Esophagus mucosa (tissue), 1 donor: ENCODE measurements at places on chromosomes 5 and 9.

DNA sequence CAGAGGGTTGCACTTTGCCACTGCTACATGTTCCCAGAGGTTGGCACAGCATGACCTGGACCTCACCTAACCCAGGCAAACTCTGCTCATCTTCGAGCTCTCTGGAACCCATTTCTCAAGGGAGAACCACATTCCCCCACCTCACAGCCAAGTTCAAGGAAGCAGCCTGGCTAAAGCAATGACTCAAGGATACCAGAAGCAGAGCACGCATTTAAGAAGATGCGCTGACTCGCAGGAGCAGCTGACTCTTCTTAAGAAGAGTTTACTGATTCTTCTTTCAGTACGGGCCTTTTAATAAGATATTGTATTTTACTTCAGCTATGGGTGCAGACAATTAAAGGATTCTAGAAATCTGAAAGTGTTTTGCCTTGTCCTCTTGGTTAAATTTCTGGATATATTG lies 4.1 kb upstream of the SEMA5A start:
- ATAC-seq = no peak

- ATAC-seq = no peak
Measured at GRCh38 chr9:122070728-122071515, 22.2 kb downstream of the TTLL11 start.

GRCh38 chr5:179212870-179213269 lies 132.4 kb downstream of the ADAMTS2 start:
- no peak for ATAC-seq

DNA sequence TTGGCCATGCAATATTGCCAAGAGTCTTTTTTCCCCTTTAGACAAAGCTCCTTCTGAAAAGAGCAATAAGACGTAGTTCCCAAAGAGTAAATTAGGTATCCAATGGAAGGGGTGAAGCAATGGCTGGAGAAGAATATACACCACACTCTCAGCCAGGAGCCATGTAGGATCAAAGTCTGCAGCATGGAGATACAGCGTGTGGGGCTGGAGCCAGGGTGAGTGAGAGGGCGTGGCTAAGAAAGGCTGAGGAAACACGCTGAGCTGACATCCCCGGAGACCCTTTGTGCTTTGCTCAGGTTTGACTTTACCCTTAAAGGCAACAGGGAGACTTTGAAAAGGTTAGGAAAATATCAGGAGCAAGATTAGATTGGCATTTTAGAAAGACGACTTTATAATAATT lies 87.1 kb upstream of the ELL2 start:
- ATAC-seq = no peak

GRCh38 chr5:6825678-6826244 lies 112.5 kb downstream of the TENT4A start:
- ATAC-seq = no peak

- no peak for ATAC-seq
Measured at GRCh38 chr5:136516637-136517036, 151.3 kb upstream of the TRPC7 start.

DNA sequence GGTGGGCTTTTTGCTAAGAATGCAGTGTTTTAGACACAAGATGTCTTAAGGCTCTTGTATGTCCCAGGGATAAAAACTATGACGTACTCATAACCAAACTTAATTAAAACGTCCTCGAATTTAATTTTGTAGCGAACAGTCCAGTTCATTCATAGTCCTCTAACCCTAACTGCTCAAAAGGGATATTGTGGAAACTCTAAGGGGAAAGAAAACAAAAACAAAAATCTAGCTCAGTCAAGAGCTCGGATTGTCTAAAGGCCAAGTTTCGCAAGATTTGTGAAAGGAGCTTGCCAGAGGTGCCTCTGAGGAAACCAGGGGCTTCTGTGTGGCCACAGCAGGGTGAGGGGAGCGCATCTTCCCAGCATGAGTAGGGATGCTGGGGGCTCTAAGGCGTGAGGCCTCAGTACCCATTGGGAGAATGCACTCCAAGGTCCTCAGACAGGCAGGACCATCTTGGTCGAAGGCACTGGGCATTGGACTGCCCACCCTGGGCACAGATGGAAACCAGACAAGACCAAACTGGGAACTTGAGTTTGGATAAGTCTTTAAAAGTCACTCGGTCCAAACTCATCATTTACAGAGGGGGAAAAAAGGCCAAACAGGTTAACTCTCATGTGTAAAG lies 71.8 kb downstream of the PRRT1B start:
- no peak for ATAC-seq

DNA sequence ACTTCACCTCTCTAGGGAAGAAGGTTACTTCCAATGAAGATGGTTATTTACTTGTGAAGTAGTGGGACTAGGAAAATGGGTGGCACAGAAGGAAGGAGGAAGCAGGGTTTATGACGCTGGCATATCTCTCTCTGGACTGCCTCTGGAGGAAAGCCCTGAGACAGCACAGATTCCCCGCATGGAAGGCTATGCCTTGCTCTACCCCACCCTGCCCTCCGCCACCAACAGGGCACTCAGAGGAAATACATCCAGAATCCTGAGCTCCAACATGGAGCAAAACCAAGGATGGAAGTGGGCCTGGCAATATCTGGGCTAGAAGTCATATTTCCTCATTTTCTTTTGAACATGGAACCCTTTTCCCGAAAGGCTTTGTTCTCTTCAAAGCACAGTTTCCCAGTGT lies 346.9 kb downstream of the ZSWIM6 start:
- ATAC-seq = no peak

DNA sequence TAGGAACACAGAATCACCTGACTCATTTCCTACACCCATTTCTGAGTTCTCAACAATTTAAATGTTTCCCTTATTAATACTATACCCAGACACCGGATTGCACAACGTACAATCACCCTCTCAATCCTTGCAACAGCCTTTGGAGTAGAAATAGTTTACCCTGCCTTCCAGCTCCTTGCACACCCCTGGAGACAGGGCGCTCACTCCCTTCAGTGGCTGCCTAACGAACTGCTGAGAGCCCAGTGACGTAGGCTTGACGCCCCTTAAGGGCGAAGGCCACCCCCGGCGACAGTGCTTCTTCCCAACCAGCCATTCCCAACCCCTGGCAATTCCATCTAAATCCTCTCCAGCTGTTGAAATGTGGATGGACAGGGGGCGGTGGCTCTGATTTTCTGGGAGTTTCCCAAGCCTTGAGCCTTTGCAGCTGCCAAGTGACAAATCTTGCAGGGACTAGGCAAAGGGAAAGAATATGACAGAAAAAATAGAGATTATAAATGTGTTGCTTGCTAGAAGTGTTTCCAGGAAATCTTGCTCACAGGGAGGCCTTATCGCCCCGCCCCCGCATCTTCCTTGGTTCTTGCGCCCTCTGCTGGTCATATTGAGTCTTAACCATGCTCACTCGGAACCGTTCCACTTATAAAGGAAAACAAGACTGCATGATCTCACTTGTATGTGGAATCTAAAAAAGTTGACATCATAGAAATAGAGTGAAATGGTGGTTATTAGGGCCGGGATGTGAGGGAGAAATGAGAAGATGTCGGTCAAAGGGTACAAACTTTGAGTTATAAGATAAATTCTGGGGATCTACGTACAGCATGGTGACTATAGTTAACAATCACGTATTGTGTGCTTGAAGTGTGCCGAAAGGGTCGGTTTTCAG lies 7.6 kb upstream of the BARX1 start:
- peak; percentile 75 for ATAC-seq

- no peak for ATAC-seq
Measured at GRCh38 chr5:161086461-161086860, 234.4 kb upstream of the ATP10B start.

DNA sequence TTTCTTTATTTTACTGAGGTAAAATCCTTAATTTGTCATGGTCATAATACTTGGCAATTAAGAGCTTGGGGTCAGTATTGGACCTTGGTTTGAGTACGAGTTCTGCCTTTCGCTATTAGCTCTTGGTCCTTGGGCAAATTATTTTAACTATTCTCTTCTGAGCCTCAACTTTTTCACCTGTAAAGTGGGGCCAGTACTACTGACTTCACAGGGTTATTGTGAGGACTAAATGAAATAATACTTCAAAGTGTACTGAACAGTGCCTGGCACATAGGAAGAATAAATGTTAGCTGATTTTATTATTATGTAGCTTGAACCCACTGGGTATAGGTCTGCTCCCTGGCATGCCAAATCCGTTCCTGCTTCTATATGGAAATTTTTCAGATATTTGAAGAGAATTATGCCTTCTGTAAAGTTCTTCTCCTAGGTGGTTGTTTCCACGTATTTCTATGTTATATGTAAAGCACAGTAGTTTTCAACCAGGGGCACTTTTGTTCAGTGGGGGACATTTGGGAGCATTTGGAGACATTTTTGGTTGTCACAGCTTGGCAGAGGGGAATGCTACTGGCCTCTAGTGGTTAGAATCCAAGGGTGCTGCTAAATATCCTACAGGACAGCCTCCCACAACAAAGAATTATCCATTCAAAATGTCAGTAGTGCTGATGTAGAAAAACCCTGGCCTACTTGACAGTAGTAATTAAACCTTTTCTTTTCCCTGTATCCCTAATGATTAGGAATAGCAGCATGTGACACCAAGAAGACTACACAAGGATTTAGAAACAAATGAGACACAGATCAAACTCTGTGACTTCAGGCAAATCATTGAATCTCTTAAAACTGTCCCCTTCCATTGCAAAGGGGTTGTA lies 4.5 kb downstream of the RCL1 start:
- ATAC-seq = no peak

DNA sequence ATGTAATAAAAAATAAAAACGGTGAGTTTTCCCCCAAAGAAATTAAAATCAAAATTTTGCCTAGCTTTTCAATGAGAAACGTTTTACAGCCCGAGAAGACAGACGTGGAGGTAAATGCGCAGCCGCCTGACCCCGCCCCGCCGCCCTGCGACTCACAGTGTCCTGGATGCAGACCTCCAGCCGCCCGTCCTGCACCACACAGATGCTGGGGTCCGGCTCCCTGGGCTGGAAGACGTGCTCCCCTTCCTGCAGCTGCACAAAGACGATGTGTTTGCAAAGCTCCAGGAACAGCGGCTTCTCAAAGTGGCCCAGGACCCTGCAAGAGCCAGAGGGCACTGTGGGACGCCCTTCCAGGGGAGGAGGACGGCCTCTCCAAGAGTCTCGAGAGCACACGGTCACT lies 7.7 kb downstream of the PNPLA7 start:
- no peak for ATAC-seq

DNA sequence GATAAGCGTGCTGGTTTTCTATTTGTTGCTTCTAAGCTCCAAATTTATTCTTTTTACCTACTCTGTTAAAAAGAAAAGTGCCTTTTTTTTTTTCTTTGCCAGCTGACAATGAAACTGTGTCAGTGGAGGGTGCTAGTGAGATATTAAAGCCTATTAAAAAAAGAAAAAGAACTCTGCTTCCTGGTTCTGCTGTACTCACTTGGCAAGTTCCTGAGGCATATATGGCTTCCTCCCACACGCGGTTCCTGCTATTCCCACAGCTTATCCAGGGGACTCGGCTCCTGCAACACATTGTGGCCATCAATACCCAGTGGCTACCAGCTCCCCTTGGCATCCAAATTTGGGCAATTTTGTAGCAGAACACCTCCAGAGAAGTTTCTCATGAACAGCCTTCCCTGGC lies 1977.7 kb upstream of the CDH9 start:
- no peak for ATAC-seq

DNA sequence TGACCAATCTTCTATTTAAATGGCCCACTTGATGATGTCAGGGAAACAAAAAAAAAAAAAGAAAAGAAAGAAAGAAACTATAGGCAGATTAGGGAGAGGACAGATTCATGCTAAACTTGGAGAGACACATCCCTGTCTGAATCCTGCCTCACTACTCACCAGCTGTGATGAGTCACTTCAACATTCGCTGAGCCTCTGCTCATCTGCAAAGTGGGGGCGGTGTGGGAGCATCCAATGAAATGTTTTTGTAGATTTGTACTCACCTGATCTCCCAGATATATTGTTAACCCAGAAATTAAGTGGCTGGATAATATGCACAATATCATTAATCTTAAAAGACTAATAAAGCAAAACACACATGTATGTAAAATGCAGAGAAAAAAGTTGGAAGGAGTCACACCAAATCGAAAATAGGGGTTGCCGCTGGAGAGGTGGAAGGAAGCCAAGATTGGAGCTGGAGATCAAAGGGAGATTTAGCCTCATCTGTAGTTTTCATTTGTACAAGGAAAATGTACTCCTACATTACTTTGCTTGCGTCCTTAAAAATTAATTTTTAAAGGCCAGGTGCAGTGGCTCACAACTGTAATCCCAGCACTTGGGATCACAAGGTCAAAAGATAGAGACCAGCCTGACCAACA lies 17.0 kb upstream of the ERGIC1 start:
- ATAC-seq = peak; percentile 65

- ATAC-seq = no peak
Measured at GRCh38 chr9:137199411-137200121, 975 bp downstream of the TPRN start.

- no peak for ATAC-seq
Measured at GRCh38 chr5:55140908-55141665, 18.9 kb upstream of the GPX8 start.

DNA sequence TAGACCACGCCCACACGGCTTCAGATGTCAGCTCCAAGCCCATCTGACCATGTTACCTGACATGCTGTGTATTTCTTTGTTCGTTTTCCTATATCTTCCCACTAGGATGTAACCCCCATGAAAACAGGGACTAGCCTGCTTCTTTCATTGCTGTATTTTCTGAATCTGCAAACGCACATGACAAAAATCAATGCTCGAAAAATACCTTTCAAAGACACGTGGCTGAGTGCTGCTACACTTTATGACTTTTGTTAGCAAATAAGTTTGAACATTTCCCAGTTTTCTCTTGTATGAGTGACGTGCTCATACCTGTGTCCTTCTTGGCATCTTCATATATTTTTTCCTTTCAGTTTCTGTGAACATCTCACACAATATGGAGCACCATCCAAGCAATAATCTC lies 181.3 kb upstream of the IRX1 start:
- ATAC-seq = no peak
